Chondrocyte (in vitro differentiated cells): ENCODE measurements at places on chromosomes 16 and 17. TPM values are rescaled to one million over a fixed set of nuclear protein-coding genes. Genes with fewer than 3 reads are reported as not detected.

GRCh38 chr16:49341706-49342105 is 31.9 kb upstream of the C16orf78 start:
- peaks cover 14% of the 10 kb centered on the region for H3K27me3 ChIP-seq
- H3K27ac ChIP-seq, result no peak overlapping the region

- DNase-seq, result no peak
- H3K27ac ChIP-seq, result no peak overlapping the region
- H3K36me3 ChIP-seq, result no peaks in the 10 kb centered on the region
- H3K4me3 ChIP-seq, result no peak overlapping the region
- peaks cover 20% of the 10 kb centered on the region for H3K4me1 ChIP-seq
Measured at GRCh38 chr17:18033442-18034099, 5.4 kb downstream of the ATPAF2 start.

DNA sequence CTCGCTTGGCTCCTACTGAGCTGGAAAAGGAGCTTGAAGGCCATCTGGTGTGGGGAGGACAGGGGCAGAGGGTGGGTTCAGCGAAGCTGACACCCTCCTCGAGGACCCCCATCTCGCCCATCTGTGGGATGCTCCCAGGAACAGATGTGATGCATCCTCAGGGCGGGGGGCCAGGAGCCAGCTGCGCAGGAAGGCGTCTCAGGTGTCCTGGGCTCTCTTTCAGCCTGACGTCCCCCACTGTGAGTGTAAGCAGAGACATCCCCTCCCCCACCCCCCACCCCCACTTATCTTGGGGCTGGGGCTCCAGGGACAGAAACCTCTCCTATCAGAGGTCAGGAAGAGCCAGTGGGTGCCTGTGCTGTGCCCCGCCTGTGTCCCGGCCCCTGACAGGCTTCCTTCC is 16.2 kb downstream of the KIF19 start:
- H3K27me3 ChIP-seq, result peaks cover 40% of the 10 kb centered on the region
- H3K27ac ChIP-seq, result no peak overlapping the region
- no peak for DNase-seq

GRCh38 chr17:48322060-48322459 is 108.0 kb downstream of the SKAP1 start:
- H3K27me3 ChIP-seq, result peaks cover 59% of the 10 kb centered on the region
- no peak for DNase-seq
- H3K27ac ChIP-seq, result no peak overlapping the region

DNA sequence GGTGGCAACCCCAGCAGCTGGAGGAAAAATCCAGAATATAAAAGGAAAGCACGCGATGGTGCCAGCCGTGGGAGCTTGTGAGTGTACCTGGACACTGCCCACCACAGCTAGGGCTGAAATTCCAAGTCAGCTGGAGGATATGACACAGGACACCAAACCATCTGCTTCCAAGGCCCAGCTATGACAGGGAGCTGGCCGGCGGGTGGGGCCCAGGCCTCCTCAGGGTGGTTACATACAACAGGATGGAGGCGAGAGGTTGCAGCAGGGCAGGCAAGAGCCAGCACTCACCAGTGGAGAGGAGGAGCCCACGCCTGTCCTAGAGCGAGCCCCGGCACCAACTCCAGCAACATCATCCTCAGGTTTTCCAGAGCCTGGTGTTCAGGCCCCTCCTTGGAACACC is 163.2 kb upstream of the RPL38 start:
- no peak overlapping the region for H3K4me3 ChIP-seq
- no peak overlapping the region for H3K27ac ChIP-seq
- H3K27me3 ChIP-seq, result peaks cover 2% of the 10 kb centered on the region
- H3K4me1 ChIP-seq, result peaks cover 17% of the 10 kb centered on the region
- H3K36me3 ChIP-seq, result no peaks in the 10 kb centered on the region

SSH2 gene
- 14.1 to 24.0 TPM (median 14.3 TPM) in 3 replicates for total RNA-seq
